Lower leg skin (tissue), 4 donors: ENCODE measurements at places on chromosomes 11 and 22.

DNA sequence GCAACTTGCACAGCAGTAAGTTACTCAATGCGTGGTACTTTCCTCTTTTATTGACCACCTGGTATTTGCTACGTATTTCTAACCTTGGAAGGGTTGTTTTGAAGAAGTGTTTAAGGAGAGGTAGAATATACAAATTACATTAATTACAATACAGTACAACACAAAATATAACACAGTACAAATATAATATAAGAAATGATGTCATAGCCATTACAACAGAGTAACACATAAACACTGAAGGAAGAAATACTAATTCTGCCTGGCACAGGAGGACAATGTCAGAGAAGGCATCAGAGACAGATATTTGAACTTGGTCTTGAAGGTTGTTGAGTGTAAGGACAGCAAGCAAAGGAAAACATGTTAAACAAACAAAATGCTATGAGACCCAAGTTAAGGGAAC, 25.6 kb downstream of the PAK1 start:
- DNase-seq, result no peak

GRCh38 chr11:787084-787675, 2.7 kb downstream of the CEND1 start:
- DNase-seq, result no peak

DNA sequence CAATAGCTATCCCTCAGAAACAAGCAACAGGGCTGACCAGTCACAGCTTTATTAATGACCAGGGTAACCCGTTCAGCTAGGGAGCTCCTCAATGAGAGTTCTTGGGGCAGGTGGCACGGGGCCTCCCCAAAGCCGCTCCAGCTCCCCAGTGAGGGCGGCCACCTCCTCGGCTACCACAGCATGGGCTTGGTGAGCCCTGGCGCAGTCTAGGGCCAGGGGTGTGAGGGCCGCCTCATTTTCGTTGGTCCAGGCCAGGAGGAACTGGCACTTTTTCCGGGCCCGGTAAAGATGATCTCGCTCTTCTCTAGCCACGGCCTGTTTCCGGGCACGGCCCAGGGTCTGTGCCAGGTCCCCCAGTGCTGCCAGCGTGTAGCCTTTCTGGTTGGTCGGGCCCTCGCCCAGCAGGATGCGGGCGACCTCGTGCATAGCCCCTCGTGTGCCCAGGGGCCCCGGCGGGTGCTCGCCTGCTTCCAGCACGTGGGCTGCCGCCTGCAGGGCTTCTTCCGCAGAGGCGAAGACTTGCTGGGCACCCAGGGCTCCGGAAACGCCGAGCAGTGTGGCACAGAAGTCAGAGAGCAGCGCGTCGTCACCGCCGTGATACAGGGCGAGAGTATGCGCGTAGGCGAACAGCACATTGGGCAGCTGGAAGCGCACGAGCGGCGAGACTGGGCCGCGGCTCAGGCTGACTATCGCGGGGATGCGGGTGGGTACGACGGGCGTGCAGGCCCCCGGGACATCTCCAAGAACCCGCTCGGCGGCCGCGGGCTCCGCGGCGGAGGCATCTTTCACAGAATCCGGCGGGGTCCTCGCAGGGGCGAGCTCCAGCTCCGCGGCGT, 913 bp downstream of the ZNHIT2 start:
- no peak for DNase-seq

- no peak for DNase-seq
Measured at GRCh38 chr11:85385547-85385946, 241.6 kb downstream of the DLG2 start.

DNA sequence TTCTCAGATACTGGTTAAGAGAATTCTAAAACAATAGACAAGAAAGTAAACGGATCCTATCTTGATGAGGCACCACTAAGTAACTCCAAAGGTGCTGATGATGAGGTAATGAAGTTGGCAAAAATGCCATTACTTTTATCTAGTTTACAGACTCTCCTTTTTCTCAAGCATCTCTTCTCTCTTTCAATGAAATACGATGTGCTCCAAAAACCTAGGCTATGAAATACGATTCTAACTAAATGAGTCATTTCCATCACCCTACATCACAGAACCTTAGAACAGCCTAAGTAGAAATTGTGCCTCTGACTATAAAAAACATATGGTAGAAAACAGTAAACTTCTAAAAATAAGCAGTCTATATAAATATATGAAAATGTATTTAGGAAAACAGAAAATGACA, 58.9 kb upstream of the ARHGAP32 start:
- no peak for DNase-seq

DNA sequence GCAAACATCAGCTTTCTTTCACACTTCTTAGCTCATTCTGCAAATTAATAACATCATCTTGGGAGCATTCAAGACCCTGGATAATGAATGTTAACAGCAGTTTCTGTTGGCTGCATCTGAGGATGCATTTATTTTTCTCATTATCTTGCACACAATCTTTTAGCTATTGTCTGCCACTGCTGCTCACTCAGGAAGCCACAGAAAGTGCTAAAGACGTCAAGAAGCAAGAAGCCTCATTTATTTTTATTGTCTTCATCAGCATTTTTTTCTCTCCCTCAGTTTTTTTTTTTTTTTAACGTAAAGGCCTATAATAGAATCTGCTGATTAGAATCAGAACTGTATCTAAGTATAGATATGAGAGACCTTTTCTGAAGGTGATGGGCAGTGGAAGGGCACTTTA, 1339.4 kb downstream of the FAM181B start:
- no peak for DNase-seq

DNA sequence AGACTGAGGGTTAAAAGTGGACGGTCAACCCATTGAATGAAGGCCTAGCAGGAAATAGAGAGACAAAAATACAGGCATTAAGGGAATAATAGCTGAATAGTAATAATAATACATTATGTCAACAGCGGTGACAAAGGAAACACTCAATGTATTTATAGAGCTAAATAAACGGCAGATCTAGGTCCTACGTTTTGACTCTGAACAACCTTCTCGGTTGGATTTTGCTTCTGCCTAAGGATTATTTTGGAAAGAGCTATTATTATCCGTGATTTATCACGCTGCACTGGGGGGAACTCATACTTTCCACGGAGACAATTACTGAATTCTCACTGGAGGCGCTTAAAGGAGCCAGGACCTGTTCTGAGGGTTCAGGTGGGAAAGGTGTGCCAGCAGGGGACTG, 118.2 kb upstream of the KIRREL3 start:
- no peak for DNase-seq

GRCh38 chr22:29811377-29811776, 26.7 kb downstream of the ASCC2 start:
- no peak for DNase-seq

DNA sequence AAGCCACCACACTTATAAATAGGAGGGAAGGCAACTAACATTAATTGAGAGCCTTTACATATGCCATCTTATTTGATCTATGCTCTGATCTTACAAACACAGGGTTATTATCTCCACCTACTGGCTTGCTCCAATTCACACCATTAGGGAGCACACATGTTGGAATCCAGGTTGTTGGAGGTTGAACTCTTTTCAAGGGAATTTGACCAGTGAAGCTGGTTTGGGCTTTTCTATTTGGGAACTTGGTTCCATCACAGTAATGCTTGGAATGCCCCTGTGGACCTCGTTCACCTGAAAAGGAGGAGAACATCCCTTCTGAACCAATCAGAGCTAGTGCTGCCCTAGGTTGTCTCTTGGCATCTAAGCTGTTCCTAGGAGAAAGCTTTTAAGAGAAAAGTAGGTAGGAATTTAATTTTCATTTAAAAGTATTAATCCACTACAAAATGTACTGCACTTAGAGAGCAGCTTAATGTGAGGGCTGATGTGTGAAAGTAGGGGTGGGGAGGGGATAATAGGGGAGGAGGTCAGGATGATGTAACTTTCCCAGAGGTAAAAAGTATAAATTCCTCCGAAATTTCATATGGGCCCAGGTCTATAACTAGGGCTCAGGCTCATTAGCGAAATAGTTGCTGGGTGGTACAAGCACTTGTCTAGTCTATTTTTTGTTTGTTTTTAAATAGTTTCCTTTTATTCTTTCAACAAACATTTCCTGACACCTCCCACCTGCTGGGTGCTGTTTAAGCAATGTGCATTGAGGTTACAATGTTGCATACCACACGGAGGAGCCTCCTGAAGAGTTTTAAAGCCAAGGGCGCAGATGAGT, 7.6 kb upstream of the MICAL2 start:
- no peak for DNase-seq

- DNase-seq, result no peak
Measured at GRCh38 chr11:64546600-64546999, 44.4 kb upstream of the SLC22A12 start.
